ENCODE measurements at places on chromosomes 3 and 15.

DNA sequence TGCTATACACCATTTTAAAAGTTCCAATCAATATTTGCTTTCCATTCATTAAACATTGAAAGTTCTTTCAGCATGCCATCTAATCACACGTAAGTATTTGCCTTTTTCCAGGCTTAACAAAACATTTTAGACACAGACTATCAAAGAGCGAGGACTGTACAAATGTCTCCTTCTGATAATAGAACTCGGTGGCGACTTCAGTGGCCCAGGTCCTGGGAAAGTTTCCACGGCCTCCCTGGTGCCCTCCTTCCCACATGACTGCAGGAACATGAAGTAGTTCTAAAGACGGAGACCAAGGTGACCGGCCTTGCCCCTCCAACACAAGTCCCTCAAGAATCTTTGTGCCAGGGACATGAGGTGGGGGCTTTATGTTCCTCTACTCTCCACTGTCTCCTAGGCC lies 174.6 kb upstream of the KBTBD8 start:
- DNase-seq: no peak

- no peak for DNase-seq
These were observed 73.5 kb upstream of the XCR1 start for GRCh38 chr3:46100812-46101211.

- peak; percentile 10 for DNase-seq
These were observed 20.2 kb upstream of the BTLA start for GRCh38 chr3:112519424-112520001.

DNA sequence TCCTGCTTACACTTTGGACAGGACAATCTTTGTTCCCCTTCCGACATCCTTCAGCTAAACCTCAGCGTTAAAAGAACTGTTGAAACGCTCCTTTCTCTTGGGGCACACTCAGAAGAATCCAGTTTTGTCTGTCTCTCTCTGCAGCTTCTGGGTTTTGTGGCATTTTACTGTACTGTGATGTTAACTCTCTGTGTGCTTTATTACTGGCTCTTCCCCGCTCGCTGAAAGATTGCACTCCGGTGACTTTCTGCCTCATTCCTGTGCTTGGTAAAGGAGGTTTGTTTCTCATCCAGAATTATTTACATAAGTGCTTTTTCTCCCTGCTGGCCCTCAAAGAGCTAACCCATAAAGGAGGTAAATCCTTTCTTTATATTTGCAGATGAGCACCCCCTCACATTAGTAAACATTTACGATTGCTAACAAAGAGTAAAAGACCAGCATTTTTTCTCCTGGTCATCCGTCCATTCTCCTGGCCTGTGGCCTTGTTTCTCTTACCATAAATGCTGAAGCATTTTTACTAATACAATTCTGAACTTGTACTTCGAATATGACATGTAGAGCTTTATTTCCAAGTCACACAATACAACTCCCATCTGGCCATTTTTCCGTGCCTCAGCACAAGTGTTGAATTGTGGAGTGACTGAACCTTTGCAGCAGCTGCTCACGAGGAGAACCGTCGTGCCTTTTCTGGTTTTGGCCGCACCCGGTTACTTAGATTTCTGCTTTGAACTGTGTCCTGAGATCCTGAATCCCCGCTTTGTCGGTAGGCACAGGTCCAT lies 69.3 kb upstream of the RPL35A start:
- DNase-seq: no peak

DNA sequence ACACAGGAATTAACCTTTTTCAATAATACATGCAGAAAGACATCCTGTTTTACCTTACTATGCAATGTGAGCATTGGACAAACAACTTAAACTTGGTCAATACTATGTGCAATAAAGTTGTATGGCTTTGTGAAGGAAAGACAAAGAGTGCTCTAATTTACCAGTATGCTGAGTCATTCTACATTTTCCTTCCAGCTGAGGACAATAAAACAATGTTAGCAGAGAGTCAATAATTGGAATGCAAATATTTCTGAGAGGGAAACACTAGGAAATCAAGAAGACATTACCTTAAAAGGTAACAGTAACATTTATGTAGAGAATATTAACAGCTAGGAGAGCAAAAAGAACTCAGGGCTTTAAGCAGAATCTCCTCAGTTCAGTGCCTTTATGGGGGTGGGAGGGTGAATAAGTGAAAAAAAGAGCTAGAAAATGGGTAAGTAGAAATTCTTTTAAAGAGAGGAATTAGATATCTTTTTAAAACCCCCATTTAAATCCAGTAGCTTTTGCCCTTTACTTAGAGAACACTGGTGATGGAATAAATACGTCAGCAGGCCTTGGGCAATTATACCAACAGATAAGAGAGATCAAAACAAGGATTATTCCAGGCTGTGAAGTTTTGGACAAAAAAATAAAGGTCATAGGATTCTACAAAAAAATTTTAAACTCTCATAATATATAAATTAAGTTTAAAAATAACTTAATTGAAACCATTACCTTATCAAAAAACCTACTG lies 11.6 kb upstream of the HGD start:
- peak; percentile 86 for DNase-seq

DNA sequence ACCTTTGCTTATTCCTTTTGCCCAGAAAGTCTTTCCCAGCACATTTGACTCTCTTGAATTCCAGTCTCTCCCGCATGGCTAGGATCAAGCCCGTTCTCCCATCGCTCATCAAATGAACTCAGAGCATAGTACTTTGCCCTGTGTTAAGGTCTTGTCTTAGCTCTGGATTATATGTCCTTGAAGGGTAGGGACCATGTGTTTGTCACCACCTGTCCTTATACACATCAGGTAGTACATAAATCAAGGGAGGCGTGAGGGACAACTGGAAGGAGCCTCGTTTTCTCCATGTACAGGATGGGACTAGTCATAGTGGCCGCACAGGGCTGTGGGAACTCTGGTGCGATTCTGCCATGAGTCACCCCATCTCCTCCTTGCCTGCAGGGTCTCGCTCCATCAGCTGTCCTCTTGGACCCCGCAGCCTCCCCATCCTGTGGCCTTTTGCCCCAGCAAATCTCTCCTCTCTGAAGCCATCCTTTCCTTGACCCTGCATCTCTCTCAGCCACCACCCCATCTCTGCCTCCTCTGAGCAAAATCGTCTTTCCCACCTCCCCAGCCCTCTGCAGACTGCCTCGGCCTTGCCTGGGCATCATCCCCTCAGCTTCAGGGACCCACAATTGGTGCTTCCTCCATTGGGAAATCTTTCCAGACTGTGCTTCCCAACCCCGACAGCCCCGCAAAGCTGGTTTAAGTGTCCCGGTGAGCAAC lies 33.4 kb upstream of the RAB6B start:
- no peak for DNase-seq

- DNase-seq: no peak
These were observed 81.1 kb downstream of the SLTM start for GRCh38 chr15:58852347-58852746.

DNA sequence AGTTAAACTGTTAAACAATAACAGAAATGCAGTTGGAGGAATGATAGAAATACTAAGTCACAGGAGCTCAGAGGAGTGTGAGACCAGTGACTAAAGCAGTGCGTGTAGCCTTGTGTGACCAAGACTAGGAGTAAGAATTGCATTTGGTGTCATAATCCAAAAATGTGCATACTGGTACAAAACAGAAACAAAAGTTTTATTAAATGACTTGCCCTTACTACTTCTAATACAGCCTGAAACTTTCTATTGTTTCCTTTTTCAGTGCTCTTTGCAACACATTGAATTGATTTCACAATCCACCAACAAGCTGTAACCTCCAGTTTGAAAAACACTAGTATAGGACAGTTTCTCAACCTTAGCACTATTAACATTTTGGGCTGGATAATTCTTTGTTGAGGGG lies 17.1 kb downstream of the SNX1 start:
- DNase-seq: no peak

DNA sequence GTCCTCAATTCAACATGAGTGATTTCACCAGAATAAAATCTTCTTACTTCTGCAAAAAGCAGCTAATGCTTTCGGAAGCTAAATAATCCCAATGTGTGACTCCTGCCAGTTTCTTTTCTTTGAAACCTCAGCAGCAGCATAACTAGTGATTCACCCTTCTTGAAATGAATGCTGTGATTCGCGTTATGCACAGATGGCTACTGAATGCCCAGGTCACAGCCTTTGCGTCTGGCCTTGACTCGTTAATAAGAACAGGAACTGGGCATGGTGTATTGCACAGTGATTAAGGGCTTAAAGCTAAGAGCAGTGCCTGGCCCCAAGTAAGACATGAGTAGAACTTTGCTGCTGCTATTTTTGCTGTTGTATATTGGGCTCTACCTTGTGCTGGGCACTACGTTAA lies 19.0 kb downstream of the CGNL1 start:
- no peak for DNase-seq

- peak; percentile 57 for DNase-seq
These were observed 40.1 kb upstream of the TAFA4 start for GRCh38 chr3:68972358-68972979.

DNA sequence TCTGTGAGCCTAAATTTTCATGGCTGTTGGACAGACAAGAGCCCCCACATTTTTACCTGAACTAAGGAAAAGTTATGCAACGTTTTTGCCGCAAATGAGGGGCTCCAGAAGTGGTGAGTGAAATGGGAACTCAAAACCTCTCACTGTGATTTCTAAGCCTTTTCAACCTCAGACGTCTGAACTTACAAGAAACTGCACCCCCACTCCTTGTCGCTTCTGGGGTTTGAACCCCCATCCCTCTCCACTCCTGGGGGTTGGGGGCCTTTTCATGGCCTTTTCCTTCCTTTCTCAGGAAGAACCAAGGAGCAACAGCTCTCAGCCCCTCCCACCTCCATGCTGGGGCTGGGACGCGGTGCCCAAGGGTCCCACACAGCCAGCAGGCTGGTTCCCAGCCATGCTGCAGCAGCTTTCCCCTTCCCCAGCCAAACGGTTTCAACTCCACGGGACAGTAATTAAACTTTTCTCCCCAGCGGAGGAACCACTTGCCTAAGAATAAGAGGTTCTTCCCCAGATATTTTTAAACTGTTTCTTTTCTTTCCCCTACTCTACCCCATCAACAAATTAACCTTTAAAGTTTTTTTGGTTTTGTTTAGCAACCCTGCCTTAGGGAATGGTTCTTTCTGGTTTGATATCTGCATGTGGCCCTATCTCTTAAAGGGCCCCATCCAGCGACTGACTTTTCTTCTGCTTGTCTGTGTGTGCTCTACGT lies 387.6 kb upstream of the CBLB start:
- no peak for DNase-seq

- DNase-seq: no peak
These were observed 105.1 kb upstream of the SLCO2A1 start for GRCh38 chr3:134134698-134135415.

- DNase-seq: no peak
These were observed 2.1 kb upstream of the SPTBN5 start for GRCh38 chr15:41895957-41896356.

- DNase-seq: no peak
These were observed 208.4 kb downstream of the TNIK start for GRCh38 chr3:171251835-171252234.

GRCh38 chr15:78067328-78068228 lies 9.9 kb downstream of the TBC1D2B start:
- peak; percentile 31 for DNase-seq

- no peak for DNase-seq
These were observed 23.5 kb upstream of the ARPIN start for GRCh38 chr15:89936051-89936785.

- no peak for DNase-seq
These were observed 73.2 kb upstream of the SLC4A7 start for GRCh38 chr3:27557411-27557810.

DNA sequence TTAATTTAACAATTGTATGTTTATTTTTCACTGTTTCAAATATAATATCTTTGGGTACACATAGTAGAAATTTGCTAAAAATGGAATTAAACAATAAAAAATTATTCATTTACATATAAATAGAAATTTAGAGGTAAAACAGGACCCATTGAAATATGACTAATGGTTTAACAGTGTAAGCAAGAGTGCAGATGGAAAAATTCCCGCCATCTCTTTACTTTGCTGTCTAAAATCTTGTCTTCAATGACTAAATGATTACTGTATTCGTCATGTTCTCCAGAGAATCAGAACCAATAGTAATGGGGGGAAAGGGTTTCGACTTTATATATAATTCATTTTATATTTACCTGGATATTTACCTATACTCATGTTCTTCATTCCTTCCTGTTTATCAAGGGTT lies 163.1 kb downstream of the IL1RAP start:
- no peak for DNase-seq

- DNase-seq: no peak
These were observed 240.0 kb downstream of the THRB start for GRCh38 chr3:24254649-24255048.

GRCh38 chr3:188792793-188793192 lies 379.0 kb upstream of the TPRG1 start:
- no peak for DNase-seq

DNA sequence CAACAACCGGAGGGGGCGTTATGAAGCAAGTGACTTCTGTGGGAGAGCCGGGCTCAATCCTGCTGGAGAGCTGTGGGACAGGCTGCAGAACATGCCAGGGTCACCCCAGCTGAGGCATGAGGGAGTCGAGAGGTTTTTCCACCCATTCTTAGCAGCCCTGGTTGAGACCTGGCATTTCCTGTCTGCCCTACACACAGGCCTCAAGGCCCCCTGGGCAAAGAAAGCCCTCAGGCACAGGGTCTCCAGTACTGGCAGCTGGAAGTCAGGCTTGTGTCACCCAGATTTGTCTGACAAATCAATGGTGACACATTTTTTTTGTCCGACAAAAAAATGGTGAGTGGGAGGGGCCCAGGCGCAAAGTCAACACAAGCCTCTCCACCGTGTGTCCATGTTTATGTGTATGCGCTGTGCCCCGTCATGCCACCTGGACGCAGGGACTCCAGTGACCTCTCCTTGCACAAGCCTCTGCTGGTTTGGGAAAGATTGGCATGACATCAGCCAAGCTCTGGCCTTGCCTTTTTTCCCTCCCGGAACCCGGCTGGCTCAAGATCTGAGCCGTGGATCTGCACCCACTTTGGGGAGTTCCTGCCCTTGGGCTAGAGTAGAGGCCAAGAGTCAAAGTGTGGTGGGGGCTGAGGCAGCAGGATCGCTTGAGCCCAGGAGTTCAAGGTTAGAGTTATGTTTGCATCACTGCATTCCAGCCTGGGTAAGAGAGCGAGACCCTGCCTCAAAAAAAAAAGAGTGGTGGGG lies 20.8 kb upstream of the ALAS1 start:
- peak; percentile 18 for DNase-seq

DNA sequence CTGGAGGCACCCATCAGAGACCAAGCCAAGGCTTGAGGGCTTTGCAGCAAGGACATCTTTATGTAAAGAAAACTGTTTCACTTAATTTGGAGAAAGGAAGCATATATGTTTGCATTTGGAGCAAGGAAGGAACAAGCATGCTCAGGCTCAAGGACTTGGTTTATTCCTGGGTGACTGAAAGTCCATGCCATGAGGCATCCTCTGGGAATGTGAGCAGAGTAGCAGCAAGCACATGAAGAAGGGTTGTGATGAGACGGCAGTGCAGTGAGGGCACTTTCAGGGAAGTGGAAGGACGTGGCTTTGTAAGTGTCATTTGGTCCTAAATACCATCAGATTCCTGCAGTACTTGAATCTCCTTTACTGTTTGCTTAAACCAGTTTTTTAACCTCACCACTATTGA lies 26.8 kb downstream of the POLG start:
- DNase-seq: no peak

DNA sequence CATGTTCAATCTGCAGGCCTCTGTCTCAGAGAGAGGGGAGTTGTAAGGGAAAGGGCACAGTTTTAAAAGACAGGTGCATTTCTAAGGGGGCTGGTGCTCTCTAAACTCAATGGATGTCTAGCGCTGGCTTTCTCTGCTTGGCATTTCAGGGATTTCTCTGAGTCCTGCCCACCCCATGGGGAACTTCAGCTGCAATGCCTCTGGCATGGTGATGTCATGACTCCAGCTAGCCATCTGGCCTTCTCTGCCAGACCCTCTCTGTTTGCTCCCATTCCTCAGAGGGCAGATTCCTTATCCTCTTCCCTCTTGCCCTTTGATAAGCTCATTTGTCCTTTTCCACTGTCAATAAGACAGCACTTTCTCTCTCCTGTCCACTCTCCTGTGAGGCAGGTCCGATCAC lies 40.8 kb downstream of the RPLP1 start:
- no peak for DNase-seq

All from NCI-H2081 (cell line).